NCI-H446 (cell line): ENCODE measurements at places on chromosomes 7 and 10.

GRCh38 chr7:37999673-38000072 lies 79.2 kb downstream of the EPDR1 start:
- no peak for DNase-seq

GRCh38 chr7:8423057-8423456 lies 10.4 kb upstream of the NXPH1 start:
- no peak for DNase-seq

DNA sequence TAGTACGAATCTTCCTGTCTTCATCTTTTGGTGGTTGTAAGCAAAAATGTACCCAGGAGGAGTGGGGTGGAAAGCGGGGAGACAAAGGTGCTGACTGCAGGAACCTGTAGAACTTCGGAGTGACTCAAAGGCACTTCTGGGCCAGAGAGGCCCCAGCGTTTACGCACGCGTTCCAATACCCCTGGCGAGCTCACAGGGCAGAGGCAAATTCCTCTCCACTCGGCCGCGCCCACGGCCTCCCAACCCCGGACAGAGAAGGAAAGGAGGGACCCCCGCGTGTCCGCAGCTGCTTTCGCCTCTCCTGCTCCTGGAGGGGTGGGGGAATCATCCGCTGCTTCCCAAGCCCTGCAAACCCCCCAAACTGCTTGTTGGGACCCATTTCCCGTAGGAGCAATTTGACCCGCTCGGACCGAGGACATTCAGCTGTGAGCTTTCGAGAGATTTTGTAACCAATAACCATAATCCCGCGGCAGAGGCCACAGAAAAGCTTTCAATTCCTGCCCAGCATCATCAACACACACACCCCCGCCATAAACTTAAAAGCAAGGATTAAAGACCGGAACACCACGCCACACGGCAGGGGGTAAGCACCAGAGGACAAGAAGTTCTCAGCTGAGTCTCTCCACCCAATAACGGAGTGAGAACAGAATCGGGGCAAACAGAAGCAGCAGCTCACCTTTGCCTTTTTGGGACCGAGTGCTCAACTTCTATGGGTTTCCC lies 2.3 kb downstream of the IGF2BP3 start:
- DNase-seq: no peak

- DNase-seq: no peak
Observed at GRCh38 chr10:107689323-107689722, 524.8 kb upstream of the SORCS1 start.

DNA sequence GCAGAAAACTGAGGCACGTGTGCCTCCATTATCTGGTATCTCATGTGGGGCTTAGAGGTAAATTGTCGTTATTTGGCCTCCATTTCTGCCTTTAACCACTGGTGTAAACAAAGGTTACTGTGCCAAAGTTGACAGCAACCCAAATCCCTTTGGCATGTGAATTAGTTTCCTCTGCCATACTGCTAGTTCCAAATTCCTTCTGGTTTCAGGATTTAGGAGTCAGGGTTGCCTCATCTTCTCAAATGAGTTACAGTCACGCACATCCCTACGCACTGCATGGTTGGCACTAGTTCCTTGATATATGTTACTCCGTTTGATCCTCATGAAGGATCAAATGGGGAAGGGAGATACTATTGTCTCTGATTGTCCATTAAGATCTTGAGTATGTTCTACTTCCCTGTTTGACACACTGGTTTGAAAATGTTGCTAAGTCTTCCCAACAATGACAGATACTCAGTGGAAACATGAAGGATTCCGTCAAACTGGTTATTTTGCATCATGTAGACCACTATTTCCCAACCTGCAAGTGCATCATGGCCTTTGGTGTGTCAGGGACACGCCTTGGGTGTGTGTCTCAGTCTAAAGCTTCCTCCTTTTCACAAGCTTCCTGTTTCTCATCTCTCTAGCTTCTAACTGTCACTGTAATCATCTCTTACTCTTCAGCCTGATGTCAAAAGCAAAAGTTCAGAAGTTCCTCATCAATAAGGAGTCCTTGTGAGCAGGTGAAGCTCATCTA lies at the start of gene LIPN:
TSS of gene LIPN (plus strand) at position 655 of the 736 bp plus-strand sequence. CDS start 1,386 bp downstream, outside the sequence.
- no peak for DNase-seq

DNA sequence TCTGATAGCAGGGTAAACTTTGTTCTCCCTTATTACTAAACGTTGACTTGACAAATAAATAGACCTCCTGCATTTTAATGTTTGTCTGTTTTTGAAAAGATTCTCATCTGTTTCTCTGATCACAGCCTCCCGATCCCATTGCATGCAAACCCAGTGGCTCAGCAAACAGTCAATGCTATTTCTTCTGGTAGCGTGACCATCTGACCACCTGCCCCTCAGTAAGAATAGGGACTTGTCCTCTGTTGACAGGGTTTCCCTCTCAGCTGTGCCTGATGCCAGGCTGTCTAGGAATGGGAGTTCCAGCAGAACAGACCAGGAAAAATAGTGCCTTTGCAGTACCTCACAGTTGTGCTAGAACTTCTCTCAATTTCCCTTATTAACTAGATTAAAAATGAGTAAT lies 40.7 kb upstream of the EBLN1 start:
- DNase-seq: no peak

- DNase-seq: no peak
Observed at GRCh38 chr10:124993345-124993708, 51.4 kb downstream of the ZRANB1 start.

DNA sequence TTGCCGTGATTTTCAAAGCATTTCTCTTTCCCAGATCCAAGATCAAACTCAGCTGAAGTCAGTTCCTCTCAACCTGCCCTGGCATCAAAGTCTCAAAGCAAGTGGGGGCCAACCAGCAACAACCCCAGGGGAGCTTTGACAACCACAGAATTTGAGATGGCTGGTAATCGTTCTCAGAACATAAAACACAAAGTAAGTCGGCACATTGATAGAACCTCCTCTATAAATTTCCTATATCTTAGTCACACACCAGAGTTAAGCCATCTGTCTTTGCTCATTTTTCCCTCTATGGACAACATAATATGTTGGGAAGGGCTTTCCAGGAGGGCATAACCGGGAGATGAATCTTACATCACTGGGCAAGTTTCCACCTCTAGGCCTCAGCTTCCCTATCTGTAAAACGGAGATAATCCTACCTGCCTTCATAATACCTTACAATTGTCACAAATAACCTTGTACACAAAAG lies 1.2 kb upstream of the DNAJC9 start:
- no peak for DNase-seq

- no peak for DNase-seq
Observed at GRCh38 chr10:49158404-49158803, 24.6 kb upstream of the FAM170B start.

DNA sequence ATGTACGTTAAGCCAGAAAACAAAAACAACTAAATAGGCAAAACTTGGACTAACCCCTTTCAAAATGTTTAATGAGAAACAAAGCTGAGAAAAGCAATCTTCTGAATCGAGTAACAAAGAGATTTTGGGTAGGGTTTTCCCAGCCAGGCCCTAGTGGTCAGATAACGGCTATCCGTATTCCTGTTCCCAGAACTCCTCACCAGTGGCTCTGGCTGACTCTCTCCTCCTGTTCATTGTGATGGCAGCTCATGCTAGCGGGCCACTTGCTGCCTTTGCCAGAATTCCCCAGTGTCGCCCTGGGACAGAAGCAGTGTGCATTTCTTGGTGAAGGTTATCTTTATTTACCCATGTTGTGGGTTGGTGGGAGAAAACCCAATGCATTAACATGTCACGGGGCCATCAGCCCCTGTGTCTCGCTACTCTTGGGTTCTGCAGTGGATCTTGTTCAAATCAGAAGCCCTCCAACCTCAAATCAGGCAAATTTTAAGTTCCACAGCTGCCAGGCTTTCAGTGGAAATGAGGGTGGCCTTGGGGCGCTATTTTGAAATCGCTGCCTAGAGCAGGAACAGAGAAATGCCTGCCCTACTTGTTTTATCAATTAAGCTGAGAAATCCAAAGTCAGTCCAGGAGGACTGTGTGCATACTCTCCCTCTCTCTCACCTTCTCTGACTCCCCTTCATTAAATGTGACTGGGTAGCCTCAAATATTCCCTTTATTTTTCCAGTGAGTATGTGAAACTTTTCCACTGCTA lies 164.5 kb upstream of the NPVF start:
- no peak for DNase-seq

DNA sequence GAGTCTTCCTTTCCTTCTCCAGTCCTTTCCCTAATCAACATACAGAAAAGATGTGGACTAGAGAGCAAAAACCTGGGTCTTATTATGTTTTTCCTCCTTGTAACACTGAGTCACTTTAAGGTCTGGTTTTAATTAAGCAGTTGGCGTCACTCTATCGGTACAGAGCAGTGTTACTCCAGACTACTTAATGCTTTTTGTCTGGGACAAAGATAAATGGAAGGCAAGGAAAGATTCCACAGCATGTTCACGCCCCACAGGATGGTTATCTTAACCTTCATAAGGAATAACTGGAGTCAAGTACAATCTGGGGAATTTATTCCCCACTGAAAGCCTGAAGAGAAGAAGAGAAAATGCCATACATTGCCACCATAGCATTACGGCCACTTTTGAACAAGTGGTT lies 145.7 kb downstream of the ELAPOR2 start:
- no peak for DNase-seq

GRCh38 chr7:116616555-116617059 lies 55.4 kb upstream of the MET start:
- no peak for DNase-seq

DNA sequence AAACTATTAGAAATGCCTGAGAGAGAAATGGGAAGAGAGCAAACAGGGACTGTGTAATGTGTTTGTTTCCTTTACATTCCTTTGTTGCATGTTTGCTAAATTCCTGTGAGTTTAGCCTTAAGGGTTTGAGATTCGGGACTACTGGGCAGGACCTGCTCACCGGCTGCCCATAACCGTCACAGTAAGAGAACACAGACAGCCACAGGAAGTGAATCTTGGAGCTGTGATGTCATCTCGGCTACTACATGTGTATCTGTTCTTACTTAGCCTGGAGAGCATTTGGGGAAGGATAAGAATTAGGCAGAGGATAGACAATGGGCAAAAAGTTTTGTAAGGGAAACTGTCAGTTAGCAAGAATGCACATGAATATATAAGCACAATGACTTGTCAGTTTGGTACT lies 485.1 kb upstream of the KLF6 start:
- no peak for DNase-seq

- DNase-seq: no peak
Observed at GRCh38 chr10:68110027-68110426, 739 bp downstream of the MYPN start.

DNA sequence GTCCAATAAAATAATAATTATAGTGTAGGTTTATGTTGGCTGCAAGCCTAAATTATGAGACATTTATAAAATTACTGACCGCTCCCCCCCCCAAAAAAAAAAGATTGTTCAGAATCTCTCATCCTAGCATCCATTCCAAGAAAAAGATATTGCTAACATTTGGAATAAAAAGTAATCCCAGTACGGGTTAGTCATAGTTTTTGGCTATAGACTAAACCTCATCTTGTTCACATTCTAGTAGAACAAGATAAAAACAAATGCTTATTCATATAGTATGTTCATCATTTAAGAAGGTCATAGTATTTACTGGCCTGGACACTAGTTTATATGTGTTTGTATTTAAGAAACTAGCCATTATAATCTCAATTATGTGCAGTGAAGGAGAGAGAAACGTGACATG lies 44.0 kb downstream of the ADK start:
- DNase-seq: no peak

GRCh38 chr7:70439651-70440050 lies 692.3 kb upstream of the GALNT17 start:
- no peak for DNase-seq

DNA sequence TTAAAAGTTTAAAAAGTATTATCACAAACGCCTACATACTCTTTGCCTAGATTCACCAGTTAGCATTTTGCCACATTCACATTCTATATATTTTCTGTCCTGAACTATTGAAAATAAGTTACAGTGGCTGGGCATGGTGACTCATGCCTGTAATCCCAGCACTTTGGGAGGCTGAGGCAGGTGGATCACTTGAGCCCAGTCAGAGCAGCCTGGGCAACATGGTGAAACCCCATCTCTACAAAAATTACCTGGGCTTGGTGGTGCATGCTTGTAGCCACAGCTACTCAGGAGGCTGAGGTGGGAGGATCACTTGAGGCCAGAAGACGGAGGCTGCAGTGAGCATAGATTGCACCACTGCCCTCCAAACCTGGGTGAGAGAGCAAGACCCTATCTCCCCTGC lies 5.3 kb downstream of the ARPC1A start:
- DNase-seq: no peak

DNA sequence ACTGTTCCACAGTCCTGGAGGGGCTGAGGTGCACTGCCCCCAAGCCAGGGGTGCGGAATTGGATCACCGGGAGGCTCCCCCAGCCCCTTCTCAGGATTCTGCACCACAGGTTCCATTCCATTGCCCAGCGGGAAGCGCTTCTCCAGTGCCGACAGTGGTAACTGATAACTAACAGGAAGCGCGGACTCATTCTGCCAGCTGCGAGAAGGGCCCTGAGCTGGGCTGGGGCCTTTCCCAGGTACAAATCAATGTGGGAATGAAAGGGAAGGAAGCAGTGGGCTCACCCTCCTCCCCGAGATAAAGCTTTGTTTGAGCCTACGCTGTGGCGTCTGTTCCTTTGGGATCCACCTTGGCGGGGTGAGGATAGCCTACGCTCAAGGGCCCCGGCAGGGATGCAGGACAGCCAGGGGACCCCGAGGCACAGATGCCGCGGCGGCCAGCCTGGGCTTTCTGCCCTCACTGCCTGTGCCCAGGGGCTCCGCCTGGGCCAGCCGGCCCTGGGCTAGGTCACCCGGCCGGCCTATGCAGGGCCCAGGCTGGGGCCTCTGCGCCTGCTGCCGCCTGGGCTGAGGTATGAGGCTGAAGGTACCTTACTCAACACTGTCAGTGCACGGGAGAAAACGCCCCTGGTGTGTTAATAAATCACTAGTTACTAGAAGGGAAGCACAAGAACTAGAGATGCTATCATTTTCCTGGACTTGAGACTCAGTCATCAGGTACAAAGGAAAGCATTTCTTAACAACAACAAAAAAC lies 39.4 kb downstream of the EN2 start:
- DNase-seq: no peak

DNA sequence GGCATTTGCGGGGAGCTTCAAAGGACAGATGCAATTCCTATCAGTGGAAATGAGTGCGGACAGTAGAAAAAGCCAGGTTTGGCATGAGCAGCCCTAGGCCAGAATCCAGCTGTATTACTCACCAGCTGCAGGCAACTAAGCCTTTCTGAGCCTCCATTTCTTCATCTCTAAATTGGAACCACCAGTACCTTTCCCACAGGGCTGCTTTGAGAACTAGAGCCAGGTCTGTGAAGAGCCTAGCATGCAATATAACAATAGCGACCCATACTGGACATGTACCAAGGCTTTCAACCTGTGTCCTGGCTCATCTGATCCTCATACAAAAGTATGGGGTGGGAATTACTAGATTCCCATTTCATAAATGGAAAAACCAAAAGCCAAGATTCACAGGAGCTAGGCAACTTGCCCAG lies 101.0 kb downstream of the GSAP start:
- no peak for DNase-seq

DNA sequence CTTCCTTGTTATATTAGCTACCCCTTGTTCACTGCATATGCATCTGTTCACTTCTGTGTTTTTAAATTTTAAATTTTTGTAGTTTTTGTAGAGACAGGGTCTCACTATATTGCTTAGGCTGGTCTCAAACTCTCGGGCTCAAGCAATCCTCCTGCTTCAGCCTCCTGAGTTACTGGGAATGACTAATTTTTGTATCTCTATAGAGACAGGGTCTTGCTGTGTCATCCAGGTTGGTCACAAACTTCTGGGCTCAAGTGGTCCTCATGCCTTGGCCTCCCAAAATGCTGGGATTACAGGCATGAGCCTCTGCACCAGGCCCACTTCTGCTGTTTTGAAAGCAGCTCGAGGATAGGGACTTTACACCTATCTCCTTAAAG lies 64.6 kb downstream of the PRTFDC1 start:
- no peak for DNase-seq

- DNase-seq: no peak
Observed at GRCh38 chr10:33655165-33655815, 320.8 kb upstream of the NRP1 start.
